ENCODE measurements at places on chromosomes 6 and 20.

DNA sequence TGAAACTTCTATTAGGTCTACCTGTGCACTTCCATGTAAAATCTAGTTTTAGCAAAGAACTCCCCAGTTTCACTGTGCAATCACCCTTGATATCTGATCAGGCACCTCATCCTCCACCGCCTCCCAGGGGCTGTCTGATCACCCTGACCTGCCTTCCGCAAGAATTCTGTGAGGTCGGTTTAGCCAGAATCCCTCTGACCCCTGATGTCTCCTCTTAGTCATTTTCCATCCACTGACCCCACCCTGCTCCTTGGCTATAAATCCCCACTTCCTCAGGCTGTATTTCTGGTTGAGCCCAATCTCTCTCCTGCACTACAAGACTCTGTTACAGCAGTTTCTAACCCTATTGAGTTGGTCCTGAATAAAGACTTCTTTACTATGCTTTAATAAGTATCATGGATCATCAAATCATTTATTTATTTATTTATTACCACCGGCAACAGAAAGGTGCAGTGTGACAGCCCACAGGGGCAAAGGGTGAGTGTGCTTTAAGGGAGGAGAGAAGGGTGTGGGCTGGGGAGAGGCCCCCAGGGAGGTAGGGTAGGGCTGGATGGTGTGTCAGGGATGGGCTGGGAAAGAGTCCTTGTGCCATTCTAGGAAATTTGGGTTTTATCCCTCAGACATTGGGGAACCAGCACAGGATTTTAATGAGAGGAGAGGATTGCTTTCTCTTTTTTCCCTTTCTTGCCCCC lies 11.2 kb upstream of the SERPINB6 start:
- no peak for DNase-seq

DNA sequence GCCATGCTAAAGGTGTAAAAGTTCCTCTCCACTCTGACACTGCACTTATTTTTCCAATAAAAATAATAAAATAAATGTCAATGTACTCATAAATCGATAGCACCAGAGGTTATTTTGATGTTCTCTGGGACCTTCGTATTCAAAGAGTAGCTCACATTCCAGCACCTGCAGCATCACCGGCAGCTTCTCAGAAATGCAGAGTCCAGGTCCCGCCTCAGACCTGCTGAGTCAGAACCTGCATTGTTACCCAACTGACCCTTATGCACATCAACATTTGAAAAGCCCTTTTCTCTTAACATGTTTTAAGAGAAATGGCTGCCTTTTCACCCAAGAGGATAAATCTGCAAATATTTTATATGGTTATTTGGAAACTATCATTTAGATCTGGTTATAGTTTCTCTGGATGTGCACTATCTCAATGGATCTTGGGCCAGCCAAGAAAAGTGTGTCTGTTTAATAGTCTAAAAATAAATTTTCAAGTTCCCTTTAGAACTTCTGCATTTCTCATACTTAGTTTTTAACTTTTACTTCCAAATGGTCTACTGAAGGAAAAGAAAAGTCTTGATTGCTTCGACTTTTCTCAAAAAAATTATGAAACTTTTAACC lies 216.2 kb upstream of the PRDM1 start:
- DNase-seq, result no peak

- no peak for DNase-seq
Measured at GRCh38 chr6:105226598-105227294, 46.9 kb upstream of the POPDC3 start.

GRCh38 chr6:109946979-109947378 lies 31.1 kb upstream of the GPR6 start:
- no peak for DNase-seq

GRCh38 chr20:56953048-56953586 lies 313.3 kb downstream of the BMP7 start:
- DNase-seq, result no peak

DNA sequence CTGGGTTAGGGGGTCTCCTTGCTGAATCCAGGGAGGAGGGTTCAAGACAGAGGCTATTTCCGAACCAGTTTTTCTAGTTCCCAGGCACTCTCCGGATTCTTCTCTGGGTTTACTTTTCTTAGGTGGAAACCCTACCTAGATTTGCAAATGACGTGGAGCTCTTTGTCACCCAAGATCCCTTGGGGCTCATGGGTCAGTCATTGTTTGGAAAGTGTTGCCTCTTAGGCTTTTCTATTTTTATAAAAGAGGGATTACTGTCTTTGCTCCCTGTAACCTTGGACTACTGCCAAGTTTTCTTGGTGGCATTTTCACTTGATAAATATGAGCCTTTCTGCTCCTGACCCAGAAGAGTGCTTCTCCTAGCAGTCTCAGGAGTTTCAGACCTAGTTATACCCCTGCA lies 33.6 kb downstream of the FAM209B start:
- DNase-seq, result no peak

GRCh38 chr6:1716868-1717267 lies 107.2 kb downstream of the FOXC1 start:
- DNase-seq, result no peak

GRCh38 chr6:136337121-136337520 lies 47.5 kb upstream of the BCLAF1 start:
- no peak for DNase-seq

GRCh38 chr6:150756173-150756572 lies 109.3 kb upstream of the MTHFD1L start:
- DNase-seq, result no peak

GRCh38 chr20:62015540-62016288 lies 50.0 kb downstream of the TAF4 start:
- no peak for DNase-seq

DNA sequence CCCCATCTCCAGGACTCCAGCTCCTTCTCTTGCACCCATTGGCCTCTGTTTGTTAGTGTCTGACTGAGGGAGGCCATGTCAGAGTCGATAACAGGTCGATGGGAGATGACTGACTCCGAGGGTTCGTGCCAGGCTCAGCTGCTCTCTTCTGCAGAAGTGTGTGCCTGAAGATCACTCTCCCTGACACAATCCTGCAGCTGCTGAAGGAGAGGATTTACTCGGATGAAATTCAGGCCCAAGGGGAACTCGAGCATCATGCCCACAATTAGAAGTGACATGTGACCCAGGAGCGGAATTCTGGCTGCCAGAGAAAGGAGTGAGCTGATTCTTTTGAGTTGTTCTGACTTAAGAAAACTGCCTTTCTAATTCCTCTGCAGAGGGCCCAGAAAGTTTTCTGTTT lies 318.2 kb downstream of the MAFB start:
- DNase-seq, result no peak

All from NCI-H1694 treated with DMSO at 0.1 percent for 48 hours (cell line).